Nasal cavity respiratory epithelium epithelial cell of viscerocranial mucosa (primary cell): ENCODE measurements at places on chromosomes 11 and 22. TPM values are rescaled to one million over a fixed set of nuclear protein-coding genes. Genes with fewer than 3 reads are reported as not detected.

FERMT3 gene
- 0.34 and 0.71 TPM in 2 replicates for total RNA-seq

LRRC32 gene
- total RNA-seq = under 0.01 and 0.07 TPM in 2 replicates

NTM gene
- total RNA-seq = 1.4 and 3.5 TPM in 2 replicates

CNTF gene
- total RNA-seq = 1.4 and 2.4 TPM in 2 replicates

NRGN gene
- not detected in 2 replicates for total RNA-seq

NAV2 gene
- total RNA-seq = 13.0 and 37.7 TPM in 2 replicates

OR56A3 gene
- not detected in 2 replicates for total RNA-seq

GLB1L2 gene
- total RNA-seq = 1.9 and 4.4 TPM in 2 replicates

PRG3 gene
- not detected in 2 replicates for total RNA-seq

MS4A15 gene
- not detected in 2 replicates for total RNA-seq

ARRB1 gene
- under 0.01 and 0.71 TPM in 2 replicates for total RNA-seq

LDLRAD3 gene
- 3.8 and 11.5 TPM in 2 replicates for total RNA-seq

IL18BP gene
- total RNA-seq = 0.68 and 3.2 TPM in 2 replicates

DLG2 gene
- total RNA-seq = 0.68 and 0.71 TPM in 2 replicates

TMEM135 gene
- total RNA-seq = 12.0 and 28.4 TPM in 2 replicates

RIBC2 gene
- total RNA-seq = not detected in 2 replicates
